Foreskin keratinocyte (primary cell): ENCODE measurements at places on chromosomes 13 and 19.

DNA sequence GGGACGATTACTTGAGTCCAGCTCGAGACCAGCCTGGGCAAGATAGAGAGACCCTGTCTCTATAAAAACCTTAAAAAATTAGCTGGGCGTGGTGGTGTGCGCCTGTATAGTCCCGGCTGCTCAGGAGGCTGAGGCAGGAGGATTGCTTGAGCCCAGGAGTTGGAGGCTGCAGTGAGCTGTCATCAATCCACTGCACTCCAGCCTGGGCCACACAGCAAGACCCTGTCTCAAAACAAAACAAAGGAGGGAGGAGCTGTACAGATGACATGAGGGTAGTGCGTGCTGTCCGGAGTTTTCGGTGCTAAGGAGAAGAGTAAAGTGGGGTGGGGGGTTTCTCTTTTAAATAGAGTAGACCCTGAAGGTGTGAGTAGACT is 22.6 kb downstream of the HDGFL2 start:
- DNase-seq: no peak

GRCh38 chr13:59276436-59276835 is 887.3 kb downstream of the DIAPH3 start:
- DNase-seq: no peak

- no peak for DNase-seq
Observed at GRCh38 chr19:38675611-38676010, 28.2 kb downstream of the ACTN4 start.

DNA sequence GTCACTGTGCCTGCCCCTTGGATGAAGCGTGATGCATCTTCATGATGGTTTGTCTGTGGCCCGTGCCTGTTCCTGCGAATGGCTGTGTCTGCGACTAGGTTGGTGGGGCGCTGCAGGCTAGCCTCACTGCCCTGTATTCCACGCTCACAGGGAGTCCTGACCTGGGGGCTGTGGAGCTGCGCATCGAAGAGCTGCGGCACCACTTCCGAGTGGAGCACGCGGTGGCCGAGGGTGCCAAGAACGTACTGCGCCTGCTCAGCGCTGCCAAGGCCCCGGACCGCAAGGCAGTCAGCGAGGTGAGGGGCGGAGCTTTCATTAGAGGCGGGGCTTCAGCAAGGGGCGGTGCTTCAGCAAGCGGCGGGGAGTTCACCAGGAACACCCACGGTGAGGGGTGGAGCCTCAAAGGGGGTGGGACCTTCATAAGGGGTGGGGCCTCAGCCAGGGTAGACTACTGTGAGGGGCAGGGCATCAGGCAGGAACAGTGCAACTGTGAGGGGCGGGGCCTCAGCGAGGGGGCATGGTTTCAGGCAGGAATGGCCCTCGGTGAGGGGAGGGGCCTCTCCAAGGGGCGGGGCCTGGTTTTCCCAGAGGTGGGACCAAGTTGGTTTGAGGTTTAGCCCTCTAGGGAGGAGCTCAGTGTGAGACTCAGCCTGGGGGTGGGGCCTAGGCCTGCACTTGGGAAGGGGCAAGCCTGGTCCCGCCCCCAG is 17.2 kb downstream of the PKN1 start:
- no peak for DNase-seq

GRCh38 chr19:5997371-5997770 is 19.4 kb upstream of the RANBP3 start:
- DNase-seq: no peak

DNA sequence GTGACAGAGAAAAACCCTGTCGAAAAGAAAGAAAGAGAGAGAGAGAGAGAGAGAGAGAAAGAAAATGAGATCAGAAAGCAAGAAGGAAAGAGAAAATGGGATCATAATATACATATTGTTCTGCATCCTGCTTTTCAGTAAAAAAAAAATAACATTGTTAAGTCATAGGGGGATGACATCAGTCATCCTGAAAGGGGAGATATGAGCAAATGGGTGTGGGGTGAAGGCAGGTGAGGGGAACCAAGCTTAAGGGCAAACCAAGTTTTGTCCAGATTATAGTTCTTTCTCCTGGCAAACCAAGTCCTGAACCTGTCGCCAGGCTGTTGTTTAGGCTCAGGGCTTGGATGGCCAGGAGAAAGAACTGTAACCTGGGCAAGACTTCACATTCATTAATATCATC is 92.6 kb upstream of the TMTC4 start:
- DNase-seq: no peak

DNA sequence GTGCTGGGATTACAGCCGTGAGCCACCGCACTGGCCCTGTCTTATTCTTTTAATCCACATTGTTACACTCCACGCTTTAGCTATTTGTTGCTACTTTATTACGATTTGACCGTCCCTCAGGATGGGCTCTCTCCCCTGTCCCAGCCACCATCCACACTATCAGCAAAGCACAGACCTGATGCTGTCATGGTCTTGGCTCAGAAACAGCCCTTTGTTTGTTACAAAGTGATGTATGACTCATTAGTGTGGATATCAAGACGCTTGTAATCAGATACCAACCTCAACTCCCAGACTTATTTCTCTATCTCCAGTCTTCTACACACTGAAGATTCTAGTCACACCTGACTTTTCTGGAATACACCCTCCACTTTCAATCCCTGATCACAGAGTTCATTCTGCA is 84.6 kb upstream of the FREM2 start:
- DNase-seq: peak; percentile 45

DNA sequence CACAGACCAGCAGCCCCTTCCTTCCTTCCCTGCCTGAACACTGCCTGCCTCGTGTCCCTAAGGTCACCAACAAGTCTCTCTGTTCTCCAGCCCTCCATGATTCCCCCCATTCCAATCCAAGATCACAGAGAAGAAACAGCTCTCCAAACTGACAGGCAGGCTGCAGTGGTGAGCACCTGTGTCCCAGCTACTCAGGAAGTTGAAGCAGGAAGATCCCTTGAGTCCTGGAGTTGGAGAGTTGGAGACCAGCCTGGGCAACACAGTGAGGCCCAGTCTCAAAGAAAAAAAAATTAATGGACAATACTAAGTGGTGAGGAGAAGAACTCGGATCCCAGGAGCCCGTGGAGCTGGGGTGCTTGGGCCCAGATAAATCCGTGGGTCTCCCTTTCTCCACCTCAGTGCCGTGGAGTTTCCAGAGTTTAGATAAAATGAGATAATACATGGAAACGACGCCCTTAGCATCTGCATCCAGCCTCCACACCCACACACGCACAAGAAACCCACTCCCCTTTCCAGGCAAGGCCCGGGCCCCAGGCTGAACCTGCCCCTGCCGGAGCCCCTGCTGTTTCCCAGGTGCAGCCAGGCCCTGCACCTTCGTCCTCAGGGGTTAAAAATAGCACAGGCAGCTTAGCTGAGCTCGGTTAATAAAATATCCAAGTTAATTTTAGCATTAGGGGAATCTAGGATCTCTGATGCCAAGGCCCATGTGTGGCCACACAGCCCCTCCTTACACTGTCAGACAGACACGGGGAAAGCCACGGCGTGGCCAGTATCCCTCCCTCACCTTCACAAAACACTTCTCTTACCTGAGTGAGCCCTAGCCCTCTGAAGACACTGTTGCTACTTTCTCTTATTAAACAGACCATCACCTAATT is 4.7 kb downstream of the RASA3 start:
- DNase-seq: no peak

- DNase-seq: no peak
Observed at GRCh38 chr19:29045679-29046254, 167.2 kb downstream of the UQCRFS1 start.

- DNase-seq: peak; percentile 84
Observed at GRCh38 chr19:14536926-14537692, 7.7 kb downstream of the TECR start.

GRCh38 chr19:16259385-16260159 is 61.9 kb downstream of the AP1M1 start:
- DNase-seq: no peak

DNA sequence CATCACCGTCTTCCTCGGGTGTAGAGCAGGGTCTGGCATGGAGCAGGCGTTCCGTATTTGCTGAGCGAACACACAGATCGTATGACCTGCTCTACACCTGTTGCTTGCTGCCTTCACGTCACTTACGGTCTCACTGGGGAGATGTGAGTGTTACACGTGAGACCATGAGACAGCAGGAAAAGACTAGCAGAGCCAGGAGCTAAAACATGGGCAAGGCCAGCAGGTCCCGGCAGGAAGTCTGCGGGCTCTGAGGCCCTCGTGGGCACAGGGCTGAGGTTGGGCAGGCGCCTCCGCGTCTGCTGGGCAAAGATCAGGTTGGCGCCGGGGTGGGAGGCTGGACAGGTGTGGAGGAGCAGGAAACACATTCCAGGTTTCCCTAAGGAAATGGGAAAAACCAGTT is 19.7 kb upstream of the GTF3A start:
- no peak for DNase-seq

GRCh38 chr13:46307554-46307953 is 79.5 kb downstream of the RUBCNL start:
- DNase-seq: peak; percentile 8

- DNase-seq: no peak
Observed at GRCh38 chr13:32016631-32017030, 14.9 kb upstream of the FRY start.

GRCh38 chr13:79621449-79621848 is 140.5 kb downstream of the NDFIP2 start:
- DNase-seq: peak; percentile 60

- peak; percentile 53 for DNase-seq
Observed at GRCh38 chr13:47661076-47661475, 340.0 kb downstream of the SUCLA2 start.

GRCh38 chr13:114013336-114013735 is 39.5 kb upstream of the C13orf46 start:
- no peak for DNase-seq

- DNase-seq: no peak
Observed at GRCh38 chr19:7730286-7731217, 1.4 kb downstream of the CLEC4G start.

- no peak for DNase-seq
Observed at GRCh38 chr13:64272681-64273080, 2857.0 kb upstream of the PCDH20 start.

GRCh38 chr13:78521091-78521490 is 82.3 kb downstream of the POU4F1 start:
- DNase-seq: no peak

DNA sequence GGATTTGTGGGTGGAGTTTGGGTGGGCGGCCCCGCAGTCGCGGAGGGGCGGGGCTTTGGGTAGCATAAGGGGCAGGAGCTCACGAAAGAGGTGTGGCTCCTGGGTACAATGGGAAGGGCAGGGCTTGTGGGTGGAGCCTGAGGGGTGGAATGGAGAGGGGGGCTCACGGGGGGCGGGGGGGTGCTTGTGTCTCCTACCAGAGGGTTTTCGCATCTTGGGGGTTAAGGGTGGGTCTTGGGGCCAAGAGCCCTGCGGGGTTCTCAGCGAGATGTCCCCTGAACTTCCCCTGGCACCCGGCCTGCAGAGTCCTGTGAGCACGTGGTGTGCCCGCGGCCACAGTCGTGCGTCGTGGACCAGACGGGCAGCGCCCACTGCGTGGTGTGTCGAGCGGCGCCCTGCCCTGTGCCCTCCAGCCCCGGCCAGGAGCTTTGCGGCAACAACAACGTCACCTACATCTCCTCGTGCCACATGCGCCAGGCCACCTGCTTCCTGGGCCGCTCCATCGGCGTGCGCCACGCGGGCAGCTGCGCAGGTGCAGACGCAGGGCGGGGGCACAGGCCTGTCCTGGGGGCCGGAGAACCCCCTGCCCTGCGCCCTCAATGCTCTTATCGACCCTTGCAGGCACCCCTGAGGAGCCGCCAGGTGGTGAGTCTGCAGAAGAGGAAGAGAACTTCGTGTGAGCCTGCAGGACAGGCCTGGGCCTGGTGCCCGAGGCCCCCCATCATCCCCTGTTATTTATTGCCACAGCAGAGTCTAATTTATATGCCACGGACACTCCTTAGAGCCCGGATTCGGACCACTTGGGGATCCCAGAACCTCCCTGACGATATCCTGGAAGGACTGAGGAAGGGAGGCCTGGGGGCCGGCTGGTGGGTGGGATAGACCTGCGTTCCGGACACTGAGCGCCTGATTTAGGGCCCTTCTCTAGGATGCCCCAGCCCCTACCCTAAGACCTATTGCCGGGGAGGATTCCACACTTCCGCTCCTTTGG is 5.1 kb downstream of the FSTL3 start:
- DNase-seq: no peak

DNA sequence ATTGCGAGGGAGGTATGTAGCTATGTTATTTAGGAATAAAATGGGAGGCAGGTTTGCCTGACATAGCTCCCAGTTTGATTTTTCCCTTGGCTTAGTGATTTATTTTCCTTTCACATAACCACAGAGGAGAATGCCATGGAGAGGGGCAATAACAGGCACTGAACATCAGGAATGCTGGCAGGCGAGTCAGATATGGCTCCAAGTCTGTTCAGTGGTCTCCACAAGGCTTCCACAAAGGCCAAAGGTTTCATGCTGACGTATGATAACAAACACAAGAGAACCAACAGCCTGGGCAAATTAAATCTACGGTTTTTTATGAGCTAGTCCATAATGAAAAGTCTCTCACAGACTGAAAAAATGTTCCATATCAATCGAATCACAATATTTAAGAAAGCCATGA is 66.7 kb downstream of the SUCLA2 start:
- no peak for DNase-seq

DNA sequence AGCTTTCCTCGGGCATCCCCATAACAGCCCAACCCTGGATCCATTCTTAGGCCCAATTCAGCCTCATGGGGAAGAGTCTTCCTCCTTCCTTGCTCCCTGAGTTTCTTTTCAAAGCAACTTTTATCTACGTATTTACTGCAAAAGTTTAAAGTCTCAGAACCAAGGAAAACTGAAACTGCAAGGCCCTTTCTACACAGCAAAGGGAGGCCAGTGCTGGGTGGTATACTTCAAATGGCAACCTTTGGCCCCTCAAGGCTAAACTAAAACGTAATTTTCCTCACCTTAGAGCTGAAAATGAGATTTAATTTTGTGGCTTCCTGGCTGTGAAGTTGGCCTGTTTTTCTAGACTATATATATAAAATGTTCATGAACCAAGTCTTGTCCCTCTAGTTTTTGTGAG is 5.6 kb downstream of the CDX2 start:
- no peak for DNase-seq

DNA sequence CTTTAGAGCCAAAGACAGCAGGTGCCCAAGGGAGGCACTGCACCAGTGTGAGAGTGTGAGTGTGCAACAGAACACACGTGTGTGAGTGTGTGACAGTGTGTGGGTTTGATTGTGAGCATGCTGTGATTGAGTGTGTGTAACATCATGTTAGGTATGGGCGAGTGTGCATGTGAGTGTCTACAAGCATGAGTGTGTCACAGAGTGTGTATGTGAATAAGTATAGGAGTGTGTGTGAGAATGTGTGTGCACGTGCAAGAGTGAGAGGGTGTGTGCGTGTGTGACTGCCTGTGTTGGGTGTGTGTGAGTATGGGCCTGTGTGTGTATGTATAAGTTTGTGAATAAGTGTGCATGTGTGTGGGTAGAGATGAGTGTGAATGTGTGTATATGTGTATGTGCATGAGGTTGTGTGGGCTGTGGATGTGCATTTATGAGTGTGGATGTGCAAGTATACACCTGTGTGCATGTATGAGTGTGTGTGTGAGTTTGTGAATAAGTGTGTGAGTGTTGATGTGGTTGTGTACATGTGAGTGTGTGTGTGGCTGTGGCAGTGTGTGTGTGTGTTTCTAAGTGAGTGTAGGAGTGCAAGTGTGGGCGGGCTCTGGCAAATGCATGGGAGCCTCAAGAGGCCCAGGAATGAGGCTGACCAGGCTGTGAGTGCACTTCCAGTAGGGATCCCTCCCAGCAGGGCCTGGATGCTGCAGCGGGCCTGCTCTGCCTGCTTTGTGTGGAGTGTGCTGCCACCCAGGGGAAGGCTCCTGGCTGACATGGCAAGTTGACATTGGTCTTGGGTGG is 198.4 kb downstream of the COL4A1 start:
- no peak for DNase-seq
